Breast epithelium (tissue), 4 donors: ENCODE measurements at places on chromosomes 12 and 14. TPM values are rescaled to one million over a fixed set of nuclear protein-coding genes. Genes with fewer than 3 reads are reported as not detected.

KRT79 gene
- not detected for total RNA-seq

PTPRR gene
- total RNA-seq = 0.98 TPM

FGF6 gene
- total RNA-seq = not detected

PPM1H gene
- total RNA-seq = 2.2 TPM

DNA sequence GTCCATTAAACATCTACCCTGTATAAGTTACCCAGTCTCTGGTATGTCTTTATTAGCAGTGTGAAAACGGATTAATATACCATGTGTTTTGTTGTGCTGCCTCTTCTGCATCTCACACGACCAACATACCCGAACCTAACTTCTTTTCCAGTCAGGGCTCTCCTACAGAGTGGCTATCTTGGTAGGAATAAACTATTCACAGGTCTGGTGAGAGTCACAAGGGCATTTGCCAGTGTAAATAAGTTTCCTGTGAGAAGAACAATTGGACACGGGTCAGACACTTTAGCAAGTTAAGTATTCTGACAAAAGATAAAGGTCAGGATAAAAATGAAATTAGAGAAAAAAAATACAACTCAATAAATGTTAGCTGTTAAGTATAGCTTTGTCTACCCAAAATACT lies 60.9 kb downstream of the MYF5 start:
- H3K4me3 ChIP-seq = no peak overlapping the region
- no peaks in the 10 kb centered on the region for H3K36me3 ChIP-seq
- no peaks in the 10 kb centered on the region for H3K4me1 ChIP-seq
- no peak for DNase-seq
- peak overlapping the region; percentile 91 for H3K27ac ChIP-seq

DNA sequence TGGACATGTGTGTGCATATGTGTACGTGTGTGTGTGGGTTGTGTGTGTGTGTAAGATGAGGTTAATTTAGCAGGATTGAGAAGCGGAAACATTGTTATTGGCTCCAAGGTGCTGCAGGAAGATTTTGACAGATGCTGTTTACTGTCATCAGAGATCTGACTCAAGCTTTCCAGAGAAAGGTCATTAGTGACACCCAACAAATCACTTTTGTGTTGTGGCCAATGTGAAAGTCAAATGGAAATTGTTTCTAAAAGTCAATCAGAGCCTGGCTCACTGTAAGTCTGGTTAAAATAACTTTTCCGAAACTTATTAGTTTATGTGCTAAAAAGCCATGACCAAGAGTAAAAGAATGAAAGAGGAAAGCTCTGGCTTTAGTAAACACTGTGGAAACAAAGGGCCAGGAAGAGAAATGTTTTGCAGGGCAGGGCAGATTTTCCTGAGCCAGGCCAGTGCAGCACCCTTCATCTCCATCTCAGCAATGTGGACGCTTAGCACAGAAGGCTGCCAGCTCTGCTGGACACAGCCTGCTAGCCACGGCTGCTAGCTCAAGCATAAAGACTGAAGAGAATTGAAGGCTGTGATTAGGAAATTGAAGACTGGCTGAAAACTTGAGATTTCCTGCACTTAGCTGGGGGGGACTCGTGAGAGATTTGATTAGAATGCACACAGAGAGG lies 235.8 kb downstream of the NEDD1 start:
- H3K4me3 ChIP-seq = no peak overlapping the region
- no peak for DNase-seq
- no peaks in the 10 kb centered on the region for H3K27me3 ChIP-seq
- H3K36me3 ChIP-seq = no peaks in the 10 kb centered on the region

GRCh38 chr12:100666588-100666987 lies 93.1 kb downstream of the GAS2L3 start:
- no peaks in the 10 kb centered on the region for H3K4me1 ChIP-seq
- no peak overlapping the region for H3K27ac ChIP-seq
- DNase-seq = no peak

GRCh38 chr14:32413967-32414640 lies 85.0 kb downstream of the AKAP6 start:
- peak overlapping the region; percentile 33 for H3K27ac ChIP-seq
- no peaks in the 10 kb centered on the region for H3K4me1 ChIP-seq

DNA sequence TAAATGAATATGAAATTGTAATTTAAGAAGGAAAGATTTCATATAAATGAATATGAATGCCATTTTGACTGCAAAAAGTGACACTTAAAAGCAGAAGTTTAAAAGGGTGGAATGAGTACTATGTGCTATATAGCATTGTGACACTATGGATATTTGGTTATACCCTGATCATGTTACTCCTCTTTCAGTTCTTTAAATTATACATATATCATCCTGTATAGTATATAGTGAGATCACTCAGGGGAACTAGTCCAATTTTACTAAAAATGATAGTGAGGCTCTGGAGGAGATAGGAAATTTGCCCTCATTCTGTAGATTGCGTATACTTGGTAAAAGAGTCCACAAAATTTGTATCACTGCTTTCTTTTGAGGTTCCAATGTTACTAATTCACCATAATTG lies 155.7 kb upstream of the BTG1 start:
- no peaks in the 10 kb centered on the region for H3K27me3 ChIP-seq
- H3K27ac ChIP-seq = no peak overlapping the region
- H3K36me3 ChIP-seq = no peaks in the 10 kb centered on the region
- H3K4me3 ChIP-seq = no peak overlapping the region
- DNase-seq = no peak

DNA sequence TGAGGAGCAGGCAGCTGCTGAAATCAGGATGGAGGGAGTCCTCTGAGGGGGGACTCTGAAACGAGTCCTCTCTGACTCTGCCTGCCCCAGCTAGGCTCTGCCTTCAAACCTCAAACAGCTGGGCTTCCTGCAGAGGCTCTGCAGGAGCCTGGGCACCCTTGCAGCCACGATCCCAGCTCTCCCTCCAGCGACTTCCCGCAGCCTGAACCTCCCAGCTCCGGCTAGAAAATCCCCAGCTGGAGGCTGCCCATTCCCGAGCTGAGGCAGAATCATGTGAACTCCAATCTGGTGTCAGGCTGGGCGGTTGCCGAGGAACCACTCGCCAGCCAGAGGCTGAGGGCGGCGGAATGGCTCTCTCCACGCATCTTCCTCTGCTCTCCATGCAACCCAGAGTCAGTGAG lies at the start of gene GPR68:
Gene GPR68 (minus strand): TSS at position 204 of the 401 bp plus-strand sequence. CDS start 9,654 bp downstream, outside the sequence.
- no peaks in the 10 kb centered on the region for H3K27me3 ChIP-seq
- H3K27ac ChIP-seq = no peak within 1 kb of the TSS
- H3K4me1 ChIP-seq = no peaks in the 10 kb centered on the region
- no peaks in the 10 kb centered on the region for H3K36me3 ChIP-seq

DNA sequence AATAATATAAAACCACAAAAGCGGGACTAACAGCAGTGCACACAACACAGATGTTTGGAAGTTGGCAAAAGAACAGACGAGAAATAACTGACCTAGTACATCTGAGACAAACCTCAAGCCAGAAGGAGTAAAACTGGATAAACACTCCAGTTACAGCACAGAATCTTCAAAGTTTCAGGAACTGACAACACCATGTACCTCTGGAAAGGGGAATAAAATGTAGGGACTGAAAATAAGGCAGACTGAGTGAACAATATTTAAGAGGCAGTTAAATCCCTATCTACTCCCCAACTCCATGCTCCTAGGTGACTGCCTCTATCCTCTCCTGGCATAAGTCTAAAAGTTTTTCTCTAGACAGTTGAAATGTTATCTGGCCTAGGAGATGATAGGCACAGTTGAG lies 57.9 kb downstream of the ZFYVE21 start:
- no peaks in the 10 kb centered on the region for H3K36me3 ChIP-seq
- no peaks in the 10 kb centered on the region for H3K27me3 ChIP-seq
- H3K4me1 ChIP-seq = no peaks in the 10 kb centered on the region
- DNase-seq = no peak
- H3K27ac ChIP-seq = no peak overlapping the region

- H3K4me1 ChIP-seq = no peaks in the 10 kb centered on the region
- no peak overlapping the region for H3K4me3 ChIP-seq
- no peaks in the 10 kb centered on the region for H3K36me3 ChIP-seq
- no peak overlapping the region for H3K27ac ChIP-seq
Measured at GRCh38 chr12:64883264-64884163, 59.1 kb downstream of the TBC1D30 start.

DNA sequence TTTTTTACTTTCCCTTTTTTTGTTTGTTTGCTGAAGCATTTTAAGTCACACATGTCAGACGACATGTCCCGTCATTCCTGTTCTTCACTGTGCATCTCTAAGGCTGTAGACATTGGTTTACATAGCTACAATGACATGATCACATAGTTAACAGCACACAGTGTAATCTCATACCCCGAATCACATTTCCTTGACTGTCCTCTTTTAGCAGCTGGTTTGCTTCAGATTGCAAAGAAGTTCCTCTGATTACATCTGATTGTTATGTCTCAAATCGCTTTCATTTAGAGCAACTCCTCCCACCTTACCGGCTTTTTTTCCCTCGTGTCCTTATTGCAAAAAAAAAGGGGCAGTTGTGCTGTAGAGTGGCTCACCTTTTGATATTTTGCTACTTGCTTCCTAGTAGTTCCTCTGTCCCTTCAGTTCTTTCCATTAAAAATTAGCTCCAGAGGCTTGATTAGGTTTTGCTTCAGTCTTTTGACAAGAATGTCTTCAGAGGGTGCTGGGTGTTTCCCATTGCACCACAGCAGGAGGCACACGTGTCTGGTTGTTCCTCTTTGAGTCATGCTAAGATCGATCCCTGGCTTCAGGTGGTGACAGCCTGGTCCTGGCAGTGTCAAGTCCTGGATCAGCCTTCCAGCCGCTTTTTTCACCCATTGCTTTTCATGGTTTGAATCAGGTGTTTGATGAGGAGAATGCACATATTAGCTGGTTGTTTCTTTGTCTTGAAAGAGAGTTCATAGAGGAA lies 35.0 kb downstream of the ZNF664 start:
- H3K4me1 ChIP-seq = no peaks in the 10 kb centered on the region
- no peak overlapping the region for H3K27ac ChIP-seq
- DNase-seq = no peak
- H3K36me3 ChIP-seq = peaks cover 6% of the 10 kb centered on the region

DNA sequence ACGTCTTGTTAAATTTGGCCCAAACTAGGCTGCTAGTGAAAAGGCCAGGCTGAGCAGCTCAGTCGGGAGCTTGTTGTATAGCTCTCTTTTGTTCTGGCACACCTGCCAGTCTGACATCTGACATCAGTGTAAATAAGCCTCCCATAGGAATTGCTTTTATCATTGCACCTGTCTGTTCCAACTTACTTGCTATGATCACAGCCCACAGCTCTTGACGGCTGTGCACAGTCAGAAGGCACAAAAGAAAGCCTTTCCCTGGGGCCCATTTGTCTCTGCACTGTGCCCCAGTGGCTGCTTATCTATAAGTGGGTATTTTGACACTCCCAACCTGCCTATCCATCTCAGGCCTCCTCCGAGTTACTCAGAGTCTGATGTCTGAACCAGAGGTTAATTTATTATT lies 324.5 kb downstream of the NUAK1 start:
- no peak overlapping the region for H3K27ac ChIP-seq
- no peaks in the 10 kb centered on the region for H3K27me3 ChIP-seq
- no peak for DNase-seq
- no peaks in the 10 kb centered on the region for H3K4me1 ChIP-seq

DNA sequence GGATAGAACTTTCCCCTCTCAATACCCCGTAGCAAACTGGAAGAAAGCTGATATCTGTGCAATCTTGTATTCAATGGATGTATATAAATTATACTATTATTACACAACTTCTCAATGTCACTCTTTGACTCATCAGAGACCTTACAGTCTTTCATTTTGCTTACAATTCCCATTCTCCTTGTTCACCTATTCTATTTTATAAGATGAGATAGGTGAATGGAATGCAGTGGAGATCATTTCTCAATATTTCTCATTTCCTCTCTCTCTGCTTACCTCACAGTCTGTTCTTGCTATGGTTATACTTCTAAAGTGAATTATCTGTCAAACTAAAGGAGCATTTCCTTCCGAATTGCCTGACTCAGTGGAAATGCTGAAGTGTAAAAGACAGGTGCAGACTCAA lies 14.9 kb downstream of the FOXA1 start:
- H3K36me3 ChIP-seq = no peaks in the 10 kb centered on the region
- no peak for DNase-seq
- H3K4me1 ChIP-seq = peaks cover 8% of the 10 kb centered on the region
- H3K4me3 ChIP-seq = no peak overlapping the region
- no peak overlapping the region for H3K27ac ChIP-seq
